ENCODE measurements at places on chromosomes 11 and 22.
A peak's percentile ranks its signal among the peaks of the same experiment; 100 is the strongest.

DNA sequence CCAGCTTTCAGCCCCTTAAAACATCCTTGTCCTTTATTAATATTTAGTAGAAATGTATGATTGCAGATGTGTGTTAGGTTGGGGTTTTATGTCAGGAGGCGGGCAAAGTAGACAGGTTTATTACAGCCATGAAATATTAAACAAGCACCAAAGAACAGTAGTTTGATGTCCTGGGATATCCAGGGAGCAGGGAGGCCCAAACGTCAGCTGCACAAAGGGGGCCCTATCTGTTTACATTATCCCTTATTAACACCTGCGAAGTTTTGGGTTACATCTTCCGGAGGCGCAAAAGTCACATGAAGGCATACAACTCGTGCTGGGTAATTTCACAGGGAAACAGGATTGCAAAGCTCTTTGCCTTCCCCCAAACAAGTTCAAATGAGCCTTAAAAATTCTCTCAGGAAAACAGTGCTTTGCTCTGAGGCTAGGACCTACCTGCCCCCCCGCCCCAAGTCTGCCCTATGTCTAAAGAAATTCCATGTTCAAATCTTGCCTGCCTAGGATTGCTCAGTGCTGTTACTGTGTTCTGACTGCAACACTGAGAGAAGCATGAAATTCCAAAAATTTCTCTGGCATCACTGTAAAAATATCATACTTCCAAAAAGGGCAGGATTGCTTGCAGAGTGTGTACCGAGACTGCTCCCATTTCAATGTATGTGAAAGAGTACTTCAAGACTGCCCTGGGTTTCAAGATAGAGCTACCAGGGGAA, 8.9 kb downstream of the MN1 start:
- DNase-seq: no peak

- no peak for DNase-seq
Measured at GRCh38 chr11:94749369-94749768, 18.8 kb upstream of the AMOTL1 start.

DNA sequence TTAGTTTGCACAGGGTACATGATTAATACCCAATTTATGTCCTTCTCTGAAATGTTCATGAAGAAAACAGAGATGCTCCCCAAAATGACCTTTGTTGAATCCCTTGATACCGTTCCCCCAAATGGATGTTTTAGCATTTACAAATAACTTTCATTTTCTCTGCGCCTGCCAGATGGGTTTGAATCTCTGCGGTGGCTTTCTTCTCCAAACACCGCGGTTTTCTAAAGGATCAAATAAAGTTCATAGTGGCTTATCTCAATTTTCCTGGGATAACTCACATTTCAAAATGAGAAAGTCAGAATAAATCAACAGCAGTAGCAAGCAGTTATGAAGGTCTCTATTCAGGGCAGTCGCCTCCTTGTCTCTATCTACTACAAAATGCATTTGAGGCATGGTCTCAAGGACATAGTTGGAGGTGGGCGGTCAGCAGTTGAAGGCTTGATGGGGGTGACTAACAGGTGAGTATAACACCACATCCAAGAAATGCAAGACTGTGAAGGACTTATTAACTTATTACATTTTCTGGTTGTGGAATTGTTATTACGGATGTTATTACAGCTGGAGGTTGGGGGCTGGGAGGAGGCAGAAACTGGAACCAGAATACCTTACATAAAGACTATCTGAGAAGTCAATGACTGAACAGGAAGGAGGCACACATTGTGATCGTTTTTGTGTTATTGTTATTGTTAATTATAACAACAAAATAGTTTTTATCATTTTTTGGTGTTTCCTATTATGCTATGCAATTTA, 1513.3 kb downstream of the FAM181B start:
- DNase-seq: no peak

- DNase-seq: no peak
Measured at GRCh38 chr11:10808235-10808552, 532 bp downstream of the EIF4G2 start.

DNA sequence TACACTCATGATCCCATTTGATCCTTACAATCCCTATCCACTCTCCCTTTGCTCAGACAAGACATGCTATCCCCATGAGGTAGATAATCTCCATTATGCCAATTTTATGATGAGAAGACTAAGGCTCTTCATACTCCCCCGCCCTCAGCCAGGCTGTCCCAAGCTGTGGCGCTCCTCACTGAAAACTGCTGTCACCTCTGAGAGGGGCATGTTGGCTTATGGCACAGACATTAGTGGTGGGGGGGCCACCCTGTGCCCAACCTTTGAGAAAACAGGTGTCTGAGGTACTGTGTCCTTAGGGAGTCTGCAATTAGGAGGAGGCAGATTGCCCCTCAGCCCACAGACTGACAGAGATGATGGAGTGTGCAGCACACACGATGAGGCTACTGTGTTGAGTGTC, 2.4 kb downstream of the DDTL start:
- no peak for DNase-seq

DNA sequence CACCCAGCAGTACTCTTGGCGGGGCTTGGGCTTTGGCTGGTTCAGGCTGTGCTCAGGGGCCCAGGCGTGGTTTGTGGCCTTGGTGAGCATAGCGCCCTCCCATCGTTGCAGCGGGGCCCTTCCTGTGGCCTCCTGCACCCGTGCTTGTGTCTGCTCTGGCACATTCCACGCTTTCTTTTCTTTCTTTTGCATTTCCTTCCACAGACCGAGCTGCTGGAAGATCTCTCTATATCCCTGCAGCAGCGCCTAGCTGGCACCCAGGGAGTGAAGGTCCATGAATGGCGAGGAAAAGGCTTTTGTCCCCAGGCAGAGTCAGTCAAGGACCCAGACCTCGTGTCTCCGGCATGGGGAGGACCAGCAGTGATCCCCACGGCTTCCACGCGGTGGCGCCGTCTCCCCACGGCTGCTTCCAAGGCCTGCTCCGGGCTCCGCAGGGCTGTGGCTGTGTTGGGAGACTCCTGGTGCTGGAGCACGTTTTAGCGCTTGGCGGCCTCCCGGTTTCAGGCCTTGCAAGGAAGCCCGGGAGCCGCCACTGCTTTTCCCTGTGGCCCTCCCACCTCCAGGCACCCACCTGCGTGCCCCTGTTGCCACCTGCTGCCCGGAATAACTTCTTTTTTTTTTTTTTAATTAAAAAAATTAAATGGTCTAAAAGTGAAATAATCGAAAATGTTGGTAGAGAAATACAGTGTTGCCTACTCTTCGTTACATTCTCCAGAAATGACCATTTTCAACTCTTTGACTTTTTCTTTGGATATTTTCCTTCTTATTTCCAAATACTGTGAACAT, 28.5 kb downstream of the GLB1L2 start:
- DNase-seq: peak; percentile 58

DNA sequence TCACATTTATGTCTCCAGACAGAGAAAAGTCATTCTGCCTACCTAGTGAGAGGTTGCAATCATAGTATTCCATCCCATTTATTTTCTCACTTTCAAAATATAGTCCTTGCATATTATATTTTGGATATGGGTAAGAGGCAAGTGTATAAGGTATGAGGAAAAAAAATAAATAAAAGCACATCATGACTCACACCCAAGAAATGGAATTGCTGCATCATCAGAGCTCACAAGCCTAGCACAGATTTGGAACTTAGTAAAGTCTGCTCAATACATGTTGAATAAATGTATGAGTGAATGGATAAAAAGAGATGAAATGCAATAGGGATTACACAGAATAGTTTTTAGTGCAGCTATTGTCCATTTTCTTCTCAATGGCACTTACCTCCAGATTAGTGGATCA, 2.5 kb upstream of the OR51G1 start:
- DNase-seq: no peak

DNA sequence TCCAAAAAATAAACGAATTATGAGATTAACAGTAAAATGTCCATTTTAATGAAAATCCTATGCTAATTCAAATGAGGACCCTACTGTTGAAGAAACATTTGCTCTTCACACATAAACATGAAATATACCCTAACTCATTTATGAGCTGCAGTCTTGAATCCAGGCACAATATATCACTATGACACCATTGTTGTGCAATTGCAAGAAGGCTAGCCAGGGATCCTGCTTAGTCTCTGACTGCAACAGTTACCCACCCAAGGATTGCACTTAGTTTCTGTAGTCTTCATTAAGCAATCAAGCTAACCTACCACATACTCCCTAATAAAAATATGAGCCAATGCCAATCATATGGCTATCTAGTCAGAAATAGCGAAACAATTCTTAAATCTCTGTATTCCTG, 981.0 kb upstream of the FAT3 start:
- no peak for DNase-seq

GRCh38 chr22:43198936-43199335, 12.0 kb upstream of the TTLL12 start:
- no peak for DNase-seq

- DNase-seq: peak; percentile 53
Measured at GRCh38 chr11:69642549-69642912, 1.6 kb downstream of the CCND1 start.

DNA sequence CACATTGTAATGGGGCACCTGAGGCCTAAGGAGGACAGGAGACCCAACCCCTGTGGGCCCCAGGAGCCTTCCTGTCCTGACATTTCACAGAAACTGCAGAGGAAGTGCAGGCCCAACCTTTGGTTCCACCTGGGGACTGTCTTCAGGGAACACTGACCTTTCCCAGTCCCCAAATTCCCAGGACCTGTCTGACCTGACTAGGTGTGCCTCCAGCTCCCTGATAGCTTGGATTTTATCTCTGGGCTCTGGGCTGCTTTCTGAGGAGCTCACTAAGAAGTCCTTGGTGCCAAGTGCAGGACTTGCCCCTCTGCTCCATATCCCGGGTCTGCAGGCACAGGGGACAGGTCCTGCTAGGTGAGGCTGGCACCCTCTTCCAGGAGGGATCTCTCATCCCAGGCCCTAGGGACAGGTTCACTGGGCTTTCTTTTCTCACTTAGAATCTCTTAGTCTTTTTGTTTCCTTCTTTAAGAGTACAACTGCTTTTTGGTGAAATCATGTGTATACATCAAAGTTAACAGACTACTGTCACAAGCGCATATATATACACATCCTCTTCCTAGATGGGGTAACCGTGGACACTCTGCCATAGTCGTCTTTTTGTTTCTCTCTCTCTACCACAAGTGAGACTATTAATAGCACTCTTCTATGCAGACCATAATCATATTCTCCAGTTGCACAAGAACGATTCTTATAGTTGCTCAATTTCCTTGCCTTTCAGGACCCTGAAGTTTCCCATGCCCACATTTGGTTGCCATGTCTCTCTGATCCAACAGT, 72.0 kb upstream of the IGLL5 start:
- no peak for DNase-seq

DNA sequence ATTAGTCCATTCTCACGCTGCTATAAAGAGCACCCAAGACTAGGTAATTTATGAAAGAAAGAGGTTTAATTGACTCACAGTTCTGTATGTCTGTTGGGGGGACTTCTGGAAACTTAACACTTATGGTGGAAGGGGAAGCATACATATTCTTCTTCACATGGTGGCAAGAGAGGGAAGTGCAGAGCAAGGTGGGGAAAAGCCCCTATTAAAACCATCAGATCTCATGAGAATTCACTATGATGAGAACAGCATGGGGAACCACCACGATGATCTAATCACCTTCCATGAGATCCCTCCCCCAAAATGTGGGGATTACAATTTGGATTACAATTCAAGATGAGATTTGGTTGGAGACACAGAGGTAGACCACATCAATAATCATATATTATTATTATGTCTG, 25.7 kb downstream of the CEP57 start:
- DNase-seq: no peak

DNA sequence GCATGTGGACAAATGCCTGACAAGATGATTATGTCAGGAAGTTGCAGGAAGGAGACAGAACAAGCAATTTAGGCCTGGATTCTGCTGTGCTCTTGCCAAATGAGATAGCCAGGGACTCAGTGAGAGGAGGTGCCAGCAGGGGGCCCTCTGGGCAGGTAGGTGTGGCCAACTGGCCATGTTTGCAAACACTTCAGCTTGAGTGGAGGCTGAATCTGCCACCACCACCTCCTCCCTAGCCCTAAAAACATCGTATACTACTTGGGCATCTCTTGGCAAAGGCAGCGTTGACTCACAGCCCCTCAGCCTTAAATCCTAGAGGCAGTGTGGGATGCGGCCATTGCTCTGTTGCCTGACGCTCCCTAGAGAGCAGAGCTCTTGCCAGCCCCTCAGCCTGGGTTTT, 95.1 kb upstream of the PLET1 start:
- DNase-seq: no peak

GRCh38 chr11:130391711-130392110, 36.7 kb downstream of the ADAMTS8 start:
- DNase-seq: no peak

DNA sequence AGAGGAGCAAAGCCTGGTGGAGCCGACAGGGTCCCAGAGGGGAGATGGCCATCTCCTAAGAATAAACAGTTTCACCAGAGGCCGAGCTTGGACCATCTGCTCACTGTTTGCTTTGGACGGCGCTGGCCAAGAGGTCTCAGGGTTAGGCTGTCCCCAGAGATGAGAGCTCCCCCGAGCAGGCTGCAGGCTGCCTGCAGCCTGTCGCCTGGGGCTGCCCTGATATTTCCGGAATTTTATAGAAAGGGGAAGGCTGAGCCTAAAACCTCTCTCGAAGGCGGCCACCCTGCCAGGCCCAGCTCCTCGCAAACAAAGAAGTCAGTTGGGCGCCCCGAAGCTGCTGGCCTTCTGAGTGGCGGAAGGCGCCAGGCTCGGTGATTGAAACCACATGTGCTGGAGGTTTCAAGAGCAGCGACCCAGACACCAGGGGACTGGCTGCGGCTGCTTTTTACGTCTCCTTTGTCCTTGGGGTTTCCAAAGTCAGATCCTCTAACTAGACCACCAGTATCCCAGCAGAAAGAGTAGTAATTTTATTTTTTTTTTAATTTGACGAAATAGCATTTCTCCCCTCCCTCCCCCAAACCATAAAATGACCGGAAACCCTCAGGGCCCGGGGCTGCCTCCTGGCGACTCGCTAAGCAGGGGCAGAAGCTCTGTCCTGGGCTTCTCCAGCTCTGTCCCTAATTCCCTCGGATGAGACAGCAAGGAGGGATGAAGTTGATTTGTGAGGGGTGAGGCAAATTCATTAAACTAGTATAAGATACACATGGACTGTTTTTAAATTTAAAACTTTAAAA, 57.4 kb downstream of the CLMP start:
- DNase-seq: no peak

DNA sequence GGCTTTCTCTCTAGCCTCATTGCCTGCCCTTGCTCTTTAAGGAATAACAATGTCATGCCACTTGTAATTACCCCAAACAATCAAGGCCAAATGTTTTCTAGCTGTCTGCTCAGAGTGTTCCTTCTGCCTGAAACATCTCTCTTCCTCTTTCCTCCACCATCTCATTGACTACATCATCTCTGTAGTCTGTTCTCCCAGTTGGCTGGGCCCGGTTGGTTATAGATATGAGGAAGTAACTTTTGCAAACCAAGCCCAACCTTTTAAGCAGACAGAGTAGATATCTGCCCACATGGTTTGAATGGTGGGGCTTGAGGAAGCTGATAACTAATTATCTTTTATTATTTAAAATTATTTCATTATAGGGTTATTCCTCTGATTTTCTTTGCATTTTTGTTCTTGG, 104.5 kb downstream of the NTM start:
- no peak for DNase-seq

GRCh38 chr11:116498161-116498560, 274.6 kb downstream of the BUD13 start:
- DNase-seq: no peak
